ENCODE measurements at places on chromosomes 12 and 14. TPM values are rescaled to one million over a fixed set of nuclear protein-coding genes. Genes with fewer than 3 reads are reported as not detected.

The TUNAR gene
- not detected for total RNA-seq

The HOXC10 gene
- total RNA-seq = not detected

The RITA1 gene
- 17.8 TPM for total RNA-seq

The RNF31 gene
- 28.8 TPM for total RNA-seq

The FOXM1 gene
- 0.28 TPM for total RNA-seq

The SLC2A14 gene
- under 0.01 TPM for total RNA-seq

The ANAPC7 gene
- total RNA-seq = 43.7 TPM

The B4GALNT1 gene
- 2.8 TPM for total RNA-seq

The PTPRB gene
- 25.7 TPM for total RNA-seq

The DHRS2 gene
- 0.19 TPM for total RNA-seq

The ANKRD33 gene
- total RNA-seq = under 0.01 TPM

The SLCO1B1 gene
- not detected for total RNA-seq

The REC8 gene
- total RNA-seq = 0.77 TPM

The PSMA6 gene
- total RNA-seq = 314 TPM

The KRT77 gene
- not detected for total RNA-seq

The ORAI1 gene
- 9.0 TPM for total RNA-seq

The PPP1R1A gene
- total RNA-seq = not detected

The DLST gene
- 80.7 TPM for total RNA-seq

Measured in regular cardiac myocyte (primary cell).